Activated T-cell treated with anti-CD3 and anti-CD28 coated beads, Interleukin-2, amount 50 U/mL, for 4 hours (primary cell): ENCODE measurements at places on chromosomes 12 and 14.

- no peak for DNase-seq
Measured at GRCh38 chr14:23115039-23115731, 3.9 kb downstream of the CEBPE start.

- DNase-seq = no peak
Measured at GRCh38 chr12:69987579-69988091, 162.6 kb downstream of the MYRFL start.

DNA sequence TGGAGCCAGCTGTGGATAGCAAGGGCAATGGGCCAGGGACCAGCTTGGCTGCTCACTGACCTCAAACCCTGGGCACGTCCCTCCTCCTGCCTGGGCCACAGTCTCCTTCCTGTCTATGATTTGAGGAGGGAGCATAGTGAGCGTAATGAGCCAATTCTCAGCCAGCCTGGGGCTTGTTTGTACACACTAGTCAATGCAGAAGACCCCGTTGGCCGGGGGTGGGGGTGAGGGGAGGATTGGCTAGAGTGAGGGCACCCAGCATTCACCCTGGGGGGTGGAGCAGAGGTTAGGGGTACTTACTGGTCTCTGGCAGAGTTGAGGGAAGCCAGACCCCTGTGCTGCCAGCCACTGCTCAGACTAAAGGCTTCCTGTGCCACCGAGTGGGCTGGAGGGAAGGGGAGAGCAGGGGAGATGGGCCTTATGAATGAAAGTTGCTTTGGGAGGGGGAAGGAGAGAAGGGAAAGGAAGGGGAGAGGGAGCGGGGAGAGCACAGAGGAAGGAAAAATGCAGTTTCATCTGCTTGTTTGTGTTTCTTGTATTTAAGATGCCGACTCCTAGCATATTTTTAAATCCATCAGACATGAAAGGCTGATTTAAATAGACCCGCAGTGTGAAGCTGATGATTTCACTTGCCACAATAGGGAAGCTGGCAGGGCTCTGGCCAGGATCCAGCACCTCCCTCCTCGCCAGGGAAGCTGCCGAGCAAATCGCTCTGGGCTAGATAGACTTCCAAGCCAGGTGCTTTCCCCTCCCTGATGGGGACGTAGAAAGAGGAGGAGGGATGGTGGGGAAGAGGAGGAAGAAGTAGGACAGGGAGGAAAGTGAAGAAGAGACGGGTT is 114.0 kb downstream of the PRMT8 start:
- no peak for DNase-seq

DNA sequence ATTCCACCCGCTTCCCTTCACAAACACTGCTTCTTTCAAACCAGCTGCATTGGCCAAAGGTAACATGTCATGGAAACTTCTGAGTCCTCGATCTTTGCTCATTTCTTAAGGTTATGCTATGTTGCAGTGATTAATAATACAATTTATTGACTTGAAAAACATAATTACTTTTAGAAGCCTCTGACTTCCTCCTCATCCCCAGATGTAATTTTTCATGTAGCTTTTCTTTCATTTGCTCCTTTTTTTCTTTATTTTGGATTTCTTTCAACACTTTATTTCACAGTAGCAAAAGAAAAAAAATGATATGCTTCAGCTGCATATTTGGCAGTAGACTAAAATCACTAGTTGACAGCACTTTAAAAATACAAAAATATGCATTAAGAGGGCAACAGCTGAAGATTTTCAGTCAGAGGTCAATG is 116.2 kb downstream of the LRRIQ1 start:
- no peak for DNase-seq

DNA sequence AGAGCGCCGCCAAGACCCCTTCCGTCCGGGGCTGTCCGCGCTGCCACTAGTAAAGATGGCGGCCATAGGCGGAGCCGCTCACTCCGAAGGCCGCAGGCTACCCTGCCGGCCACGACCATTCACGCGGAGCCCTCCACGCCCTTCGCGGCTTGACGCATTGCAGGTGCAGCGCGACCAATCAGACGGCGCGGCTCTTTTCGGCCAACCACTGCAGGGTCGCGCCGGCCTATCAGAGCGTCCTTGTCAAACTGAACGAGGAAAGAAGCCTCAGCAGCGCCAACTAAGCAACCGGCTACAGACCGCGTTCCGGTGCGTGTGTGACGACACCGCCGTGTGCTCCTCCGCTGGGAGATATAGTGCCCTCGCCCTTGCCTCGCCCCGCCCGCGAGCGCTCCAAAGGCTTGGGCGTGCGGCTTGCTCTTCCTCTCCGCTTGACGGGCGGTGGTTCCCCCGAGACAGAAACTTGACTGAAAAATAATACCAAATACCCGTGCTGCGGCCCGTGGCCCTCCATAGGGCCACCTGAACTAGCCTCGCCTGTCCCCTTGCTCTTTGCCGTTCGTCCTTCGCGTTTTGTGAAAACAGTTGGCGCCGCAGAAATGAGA is 13.6 kb upstream of the CALM1 start:
- DNase-seq = peak; percentile 97

DNA sequence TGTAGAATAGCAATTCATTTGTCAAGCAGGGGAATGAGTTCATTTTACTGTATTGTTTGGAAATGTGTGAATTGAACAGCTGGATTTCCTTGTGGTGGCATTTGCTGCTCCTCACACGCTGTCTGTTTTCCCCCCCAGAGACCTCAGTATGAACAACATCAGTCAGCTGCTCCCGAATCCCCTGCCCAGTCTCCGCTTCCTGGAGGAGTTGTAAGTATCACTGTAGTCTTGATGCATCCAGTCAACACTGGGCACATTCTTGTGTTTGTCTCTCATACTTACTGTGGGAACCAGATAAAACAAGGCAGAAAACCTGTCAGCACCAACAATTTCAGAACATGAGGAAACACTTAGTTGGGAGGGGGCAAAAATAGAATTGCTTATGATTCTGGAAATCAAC is 64.9 kb downstream of the LGR5 start:
- no peak for DNase-seq

DNA sequence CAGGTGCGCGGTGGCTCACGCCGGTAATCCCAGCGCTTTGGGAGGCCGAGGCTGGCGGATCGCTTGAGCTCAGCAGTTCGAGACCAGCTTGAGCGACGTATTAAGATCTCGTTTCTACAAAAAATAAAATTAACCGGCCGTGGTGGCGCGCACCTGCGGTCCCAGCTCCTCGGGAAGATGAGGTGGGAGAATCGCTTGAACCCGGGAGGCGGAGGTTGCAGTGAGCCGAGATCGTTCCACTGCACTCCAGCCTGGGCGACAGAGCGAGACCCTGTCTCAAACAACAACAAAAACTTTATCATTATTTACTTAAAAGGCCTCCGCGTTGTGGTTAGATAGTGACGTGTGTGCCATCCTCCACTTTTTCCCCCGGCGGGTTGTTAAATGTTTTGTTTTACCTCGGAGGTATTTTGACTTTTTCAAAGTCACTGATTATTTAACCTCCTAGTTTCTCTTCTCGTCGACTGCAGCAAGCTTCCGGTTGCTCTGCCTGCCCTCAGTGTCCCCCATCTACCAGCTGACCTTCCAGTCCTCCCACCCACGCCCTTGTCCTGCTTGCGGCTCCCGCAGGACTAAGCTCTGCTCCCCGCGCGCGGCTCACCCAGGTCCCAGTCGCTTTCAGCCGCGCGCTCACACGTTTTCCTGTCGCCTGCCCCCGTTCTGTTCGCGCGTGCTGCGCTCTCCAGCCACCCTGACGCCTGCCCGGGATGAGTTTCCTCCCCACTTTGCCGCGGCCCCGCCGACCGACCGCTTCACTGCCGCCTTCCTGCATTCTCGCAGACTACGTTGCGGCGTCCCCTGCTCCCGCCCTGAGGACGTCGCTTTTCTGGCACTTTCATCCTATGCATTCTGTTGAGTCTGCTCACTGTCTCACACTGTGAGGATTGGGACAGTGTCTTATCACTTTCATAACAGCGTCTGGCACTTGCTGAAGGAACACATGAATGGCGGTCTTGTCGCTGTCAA is 1.2 kb upstream of the SCAF11 start:
- peak; percentile 45 for DNase-seq

- no peak for DNase-seq
Measured at GRCh38 chr12:5377997-5378592, 53.8 kb upstream of the NTF3 start.

DNA sequence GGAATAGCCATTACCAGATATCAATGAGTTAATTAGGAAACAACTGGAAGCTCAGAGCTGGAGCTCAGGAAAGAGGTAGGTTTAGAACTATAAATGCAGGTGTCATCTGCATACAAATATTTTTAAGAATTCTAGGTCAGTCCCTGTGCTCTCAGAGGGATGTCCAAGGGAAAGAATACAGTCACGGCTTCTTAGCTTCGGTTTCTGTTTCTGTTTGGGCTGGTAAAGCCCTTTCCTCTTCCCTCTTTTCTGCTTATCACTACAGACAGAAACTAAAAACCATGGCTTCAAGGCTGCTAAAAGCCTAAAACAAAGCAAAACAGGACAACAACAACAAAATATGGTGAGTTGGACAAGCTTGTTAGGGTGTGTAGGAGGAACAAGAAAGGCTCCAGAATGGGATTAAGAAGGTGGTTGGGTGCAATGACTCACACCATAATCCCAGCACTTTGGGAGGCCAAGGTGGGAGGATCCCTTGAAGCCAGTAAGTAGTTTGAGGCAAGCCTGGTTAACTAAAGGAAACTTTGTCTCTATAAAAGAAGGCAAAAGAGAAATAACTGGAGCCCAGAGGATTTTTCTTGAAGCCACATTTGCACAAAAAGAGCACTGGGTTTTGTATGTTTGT is 113.0 kb downstream of the SEC23A start:
- DNase-seq = no peak

DNA sequence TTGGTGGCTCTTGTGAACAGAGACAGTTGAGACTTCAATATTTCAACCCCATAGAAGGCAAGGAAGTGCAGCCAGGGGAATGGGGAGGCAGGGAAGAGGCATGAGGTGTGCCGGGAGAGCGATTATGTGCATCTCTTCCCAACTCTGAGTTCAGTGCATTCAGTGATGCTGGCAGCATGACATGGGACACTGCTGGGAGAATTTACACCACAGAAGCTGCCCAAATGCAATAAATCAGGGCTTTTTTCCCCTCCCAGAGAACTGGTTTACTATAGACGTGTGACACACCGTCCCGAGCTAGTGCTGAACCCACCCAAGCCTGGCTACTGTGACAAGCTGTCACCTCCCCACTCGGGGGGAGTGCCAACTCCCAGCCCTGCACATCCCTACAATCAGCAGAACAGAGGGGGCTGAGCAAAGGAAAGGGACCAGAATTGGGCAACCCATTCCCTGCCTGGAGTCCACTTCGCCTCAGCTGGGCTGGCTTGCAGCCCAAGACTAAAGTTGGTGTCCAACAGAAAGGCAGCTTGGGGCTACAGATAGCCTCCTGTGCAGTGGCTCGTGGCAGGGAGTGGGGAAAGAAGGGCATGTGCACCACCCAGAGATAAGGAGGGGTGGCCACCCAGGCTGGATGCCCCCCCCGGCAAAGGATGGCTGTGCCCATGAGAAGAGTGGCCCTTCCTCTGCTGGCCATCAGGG is 16.7 kb downstream of the AHSA1 start:
- DNase-seq = no peak

DNA sequence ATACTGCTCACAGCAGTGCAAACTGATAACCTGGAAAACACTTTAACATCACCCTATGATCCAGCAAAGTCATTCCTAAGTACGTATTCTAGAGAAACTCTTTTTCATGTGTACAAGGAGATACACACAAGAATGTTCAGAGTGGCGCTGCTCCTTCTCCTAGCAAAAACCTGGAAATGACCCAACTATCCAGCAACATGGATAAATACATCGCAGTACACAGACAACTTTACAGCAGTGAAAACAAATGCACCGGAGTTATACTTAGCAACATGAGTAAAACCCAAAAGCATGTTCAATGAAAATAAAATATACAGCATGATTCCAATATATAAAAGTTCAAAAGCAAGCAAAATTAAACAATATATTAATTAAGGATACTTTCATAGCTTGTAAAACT is 18.7 kb downstream of the SART3 start:
- no peak for DNase-seq

- no peak for DNase-seq
Measured at GRCh38 chr12:110314308-110314707, 33.3 kb downstream of the ATP2A2 start.

GRCh38 chr12:40054555-40055227 is 51.2 kb downstream of the SLC2A13 start:
- no peak for DNase-seq

DNA sequence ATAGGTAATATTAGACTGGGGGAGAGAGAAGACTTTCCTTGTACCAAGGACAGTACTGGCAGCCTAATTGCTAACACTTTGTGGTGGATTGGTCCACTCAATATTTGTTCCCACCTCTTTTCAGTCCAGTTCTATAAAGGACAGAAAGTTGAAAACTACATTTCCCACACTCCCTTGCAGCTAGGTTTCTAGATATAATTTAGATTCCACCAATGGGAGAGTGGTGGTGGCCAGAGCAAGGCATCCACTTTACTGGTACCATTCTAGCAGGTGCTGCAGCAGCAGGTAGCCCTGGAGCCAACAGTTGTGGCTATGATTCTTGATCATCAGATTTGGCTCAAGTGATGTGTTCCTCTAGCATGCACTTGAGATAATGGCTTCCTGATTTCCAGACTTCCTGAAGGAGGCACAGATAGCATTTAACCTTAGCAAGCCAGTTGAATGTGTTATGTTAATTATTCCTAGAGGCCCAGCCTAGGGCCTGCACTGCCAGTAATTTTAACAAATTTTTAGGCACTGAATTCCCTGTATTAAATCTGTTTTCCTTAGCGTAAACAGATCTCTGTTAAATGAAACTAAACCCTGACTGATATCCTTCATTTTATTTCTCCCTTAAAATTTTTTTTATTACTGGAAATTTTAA is 24.4 kb downstream of the SLC38A1 start:
- no peak for DNase-seq

DNA sequence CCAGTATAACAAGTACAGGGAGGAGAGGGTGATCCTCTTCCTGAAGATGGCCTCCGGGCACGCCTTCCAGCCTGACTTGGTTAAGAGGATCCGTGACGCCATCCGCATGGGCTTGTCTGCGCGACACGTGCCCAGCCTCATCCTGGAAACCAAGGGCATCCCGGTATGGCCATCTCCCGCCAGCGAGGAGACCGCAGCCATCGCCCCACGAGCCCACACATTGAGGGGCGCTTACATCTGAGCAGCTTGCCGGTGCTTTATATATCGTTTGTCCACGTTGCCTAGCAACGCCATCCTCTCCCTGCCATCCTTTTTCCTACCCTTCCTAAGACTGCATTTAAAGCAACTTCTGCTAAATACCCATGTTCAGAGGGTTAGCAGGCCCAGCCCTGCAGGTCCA is 71.5 kb downstream of the AACS start:
- DNase-seq = no peak
